Caki2 (cell line): ENCODE measurements at places on chromosomes 1 and 21. TPM values are rescaled to one million over a fixed set of nuclear protein-coding genes. Genes with fewer than 3 reads are reported as not detected.

DNA sequence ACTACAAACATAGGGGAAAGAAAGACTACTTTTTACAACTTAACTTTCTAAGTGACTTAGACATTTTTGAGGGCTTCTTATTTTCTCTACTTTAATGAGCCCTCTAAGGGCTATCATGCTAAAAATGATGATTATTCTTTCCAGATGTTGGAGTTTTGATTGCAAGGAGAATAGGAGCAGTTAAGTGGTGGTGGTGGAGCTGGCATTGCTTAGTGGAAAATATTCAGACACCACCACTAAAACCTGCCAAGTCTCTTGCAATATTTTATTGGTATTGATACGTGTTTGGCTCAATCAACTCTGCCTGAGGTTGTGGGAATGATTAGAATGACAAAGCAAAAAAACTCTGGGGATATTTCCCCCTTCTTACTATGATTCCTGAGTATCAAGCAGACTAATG, 82.6 kb upstream of the PTGFR start:
- DNase-seq = no peak

MANEAL gene
- total RNA-seq = 18.0 and 30.0 TPM in 2 replicates

SH3BGRL3 gene
- total RNA-seq = 7.4 and 12.5 TPM in 2 replicates

GRCh38 chr1:36151845-36152203, 2.5 kb upstream of the TRAPPC3 start:
- no peak for DNase-seq

- no peak for DNase-seq
Observed at GRCh38 chr1:26780344-26780957, 7.3 kb upstream of the PIGV start.
